A549 treated with CpdA at 1 μM for 4 hours (cell line): ENCODE measurements at places on chromosomes 7 and 10. TPM values are rescaled to one million over a fixed set of nuclear protein-coding genes. Genes with fewer than 3 reads are reported as not detected.

Gene TDRD1
- total RNA-seq, result not detected in 5 replicates

Gene C10orf53
- not detected in 5 replicates for total RNA-seq

Gene INA
- total RNA-seq, result 22.8 to 32.7 TPM (median 26.1 TPM) in 5 replicates

Gene CASP2
- 17.8 to 27.9 TPM (median 21.0 TPM) in 5 replicates for total RNA-seq

Gene COL1A2
- total RNA-seq, result not detected in 5 replicates

Gene LIPJ
- not detected in 5 replicates for total RNA-seq

Gene FAM25G
- total RNA-seq, result 1.1 to 2.6 TPM (median 1.4 TPM) in 4 of 5 replicates, not detected in the other

Gene SH2D4B
- 0.02 to 0.06 TPM in 2 of 5 replicates, not detected in the others for total RNA-seq

Gene CYP26A1
- total RNA-seq, result 2.2 to 3.4 TPM (median 3.0 TPM) in 5 replicates

Gene ELAPOR2
- total RNA-seq, result 0.06 to 0.35 TPM in 2 of 5 replicates, not detected in the others

Gene TUBB8
- 0.07 to 0.26 TPM in 2 of 5 replicates, not detected in the others for total RNA-seq

Gene COL28A1
- total RNA-seq, result 0.33 to 1.0 TPM (median 0.65 TPM) in 5 replicates

Gene ZPBP
- total RNA-seq, result not detected in 5 replicates

Gene PARP12
- 22.8 to 29.9 TPM (median 24.9 TPM) in 5 replicates for total RNA-seq

Gene CXCL12
- 0.11 to 0.23 TPM (median 0.16 TPM) in 5 replicates for total RNA-seq

Gene OR6B1
- not detected in 5 replicates for total RNA-seq
